ENCODE measurements at places on chromosomes 2 and 18. TPM values are rescaled to one million over a fixed set of nuclear protein-coding genes. Genes with fewer than 3 reads are reported as not detected.

Gene LRATD1
- 1.7 TPM for total RNA-seq

Gene HOXD3
- total RNA-seq = 14.5 TPM

Gene ASAP2
- 39.0 TPM for total RNA-seq

Gene COL4A3
- total RNA-seq = under 0.01 TPM

Gene CPLX4
- total RNA-seq = under 0.01 TPM

Gene EGR4
- not detected for total RNA-seq

Gene LANCL1
- total RNA-seq = 33.8 TPM

Gene COL5A2
- 693 TPM for total RNA-seq

Gene GALR1
- not detected for total RNA-seq

Gene CNDP1
- total RNA-seq = not detected

Gene ABHD1
- total RNA-seq = not detected

Gene RAB27B
- 3.9 TPM for total RNA-seq

Gene PLA2R1
- total RNA-seq = 13.0 TPM

Gene NT5C1B
- not detected for total RNA-seq

Gene NLRC4
- not detected for total RNA-seq

Gene CRACDL
- total RNA-seq = not detected

Gene RAPGEF4
- 1.3 TPM for total RNA-seq

Gene ADD2
- not detected for total RNA-seq

Gene DTNB
- 4.8 TPM for total RNA-seq

Data from fibroblast of villous mesenchyme (primary cell).